ENCODE measurements at places on chromosomes 16 and 17. TPM values are rescaled to one million over a fixed set of nuclear protein-coding genes. Genes with fewer than 3 reads are reported as not detected.

DNA sequence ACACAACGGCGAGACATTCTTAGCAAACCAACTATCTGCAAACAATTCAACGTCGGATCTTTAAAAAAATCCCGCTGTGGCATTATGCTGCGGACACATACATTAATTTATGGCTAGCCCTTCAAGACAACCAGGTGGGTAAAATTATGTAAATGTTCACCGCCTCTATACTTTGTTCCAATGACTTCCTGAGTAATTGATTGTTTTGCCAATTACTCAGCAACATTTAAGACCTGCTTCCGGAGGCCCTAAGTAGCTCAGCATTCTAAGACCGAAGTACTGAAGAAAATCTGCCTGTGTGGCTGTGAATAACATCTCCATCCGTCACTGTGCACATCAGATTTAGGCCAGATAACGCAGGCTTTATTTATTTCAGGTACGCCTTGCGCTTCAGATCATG lies 23.3 kb downstream of the QPRT start:
- H3K27me3 ChIP-seq: no peaks in the 10 kb centered on the region
- peak overlapping the region; percentile 69 for H3K4me3 ChIP-seq
- peaks cover 6% of the 10 kb centered on the region for H3K36me3 ChIP-seq
- DNase-seq: no peak

DNA sequence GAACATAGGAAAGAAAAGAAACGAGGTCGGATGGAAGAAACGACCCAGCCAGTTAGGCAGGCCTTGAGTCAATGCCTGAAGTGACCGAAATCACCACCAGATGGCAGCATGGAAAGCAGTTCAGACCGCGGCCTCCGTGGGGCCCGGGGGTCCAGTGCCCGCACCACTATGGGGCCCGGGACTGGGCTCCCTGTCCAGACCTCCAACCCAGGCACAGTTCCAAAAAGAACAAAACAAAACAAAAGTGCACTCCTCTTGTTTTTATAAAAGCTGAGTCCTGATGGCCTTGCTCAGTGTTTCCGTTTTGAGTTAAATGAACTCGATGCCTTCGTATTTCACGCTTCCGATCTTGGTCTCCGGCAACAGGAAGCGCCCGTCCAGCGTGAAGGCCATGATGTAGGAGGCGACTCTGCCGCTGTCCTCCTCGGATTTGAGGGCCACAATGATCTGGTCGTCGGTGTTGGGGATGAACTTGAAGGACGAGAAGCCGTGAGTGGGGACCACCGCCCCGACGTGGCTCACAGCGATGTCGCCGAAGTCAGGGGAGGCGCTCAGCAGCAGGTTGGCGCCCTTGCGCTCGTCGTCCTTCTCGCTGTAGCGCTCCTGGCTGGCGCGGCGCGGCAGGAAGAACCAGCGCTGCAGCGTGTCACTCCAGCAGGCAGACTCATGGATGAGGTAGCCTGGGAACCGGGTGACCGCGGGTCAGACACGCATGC lies 13.7 kb upstream of the LGALS3BP start:
- H3K4me1 ChIP-seq: no peaks in the 10 kb centered on the region
- no peak overlapping the region for H3K4me3 ChIP-seq
- no peaks in the 10 kb centered on the region for H3K27me3 ChIP-seq
- H3K36me3 ChIP-seq: peaks cover 68% of the 10 kb centered on the region

DNA sequence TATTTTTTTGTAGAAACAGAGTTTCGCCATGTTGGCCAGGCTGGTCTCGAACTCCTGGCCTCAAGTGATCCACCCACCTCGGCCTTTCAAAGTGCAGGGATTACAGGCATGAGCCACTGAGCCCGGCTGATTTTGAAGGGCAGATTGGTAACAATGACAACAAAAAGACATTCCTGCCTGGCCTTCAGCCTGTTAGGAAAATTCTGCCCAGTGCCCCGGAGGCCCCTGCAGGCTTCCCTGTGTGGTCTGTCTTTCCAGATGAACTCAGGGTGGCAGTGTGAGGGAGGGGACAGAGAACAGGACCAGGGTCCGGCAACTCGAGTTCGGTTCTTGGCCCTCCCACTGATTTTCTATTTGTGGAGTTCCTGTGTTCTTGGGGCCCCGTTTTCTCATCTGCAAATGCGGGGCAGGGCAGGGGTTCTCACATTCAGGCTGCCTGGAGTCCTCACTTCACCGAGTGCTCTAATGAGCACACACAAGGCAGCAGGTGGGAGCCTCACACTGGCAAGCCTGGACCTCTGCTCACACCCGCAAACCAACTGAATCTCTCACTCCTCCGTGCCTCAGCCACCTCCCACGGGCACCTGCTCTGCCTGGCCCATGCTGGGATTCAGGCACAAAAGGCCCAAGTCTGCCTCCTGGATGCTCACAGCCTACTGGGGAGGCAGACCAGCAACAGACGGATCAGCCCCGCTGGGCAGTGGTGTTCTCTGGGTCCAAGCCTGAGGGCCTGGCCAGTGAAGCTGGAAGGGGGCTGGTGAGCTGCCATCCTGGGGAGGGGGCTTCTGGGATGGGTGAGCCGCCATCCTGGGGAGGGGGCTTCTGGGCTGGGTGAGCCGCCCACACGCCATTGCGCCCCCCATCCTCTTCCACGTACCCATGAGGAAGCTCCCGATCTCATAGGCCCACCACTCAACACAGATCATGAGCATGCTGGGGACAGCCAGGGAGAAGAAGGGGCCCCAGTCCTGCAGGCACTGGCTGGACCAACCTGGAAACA lies 10.3 kb downstream of the SLC47A2 start:
- no peaks in the 10 kb centered on the region for H3K27me3 ChIP-seq
- no peak overlapping the region for H3K27ac ChIP-seq
- DNase-seq: no peak
- no peaks in the 10 kb centered on the region for H3K4me1 ChIP-seq
- H3K4me3 ChIP-seq: no peak overlapping the region

- H3K36me3 ChIP-seq: no peaks in the 10 kb centered on the region
- H3K27me3 ChIP-seq: peaks cover 49% of the 10 kb centered on the region
- H3K4me1 ChIP-seq: peaks cover 24% of the 10 kb centered on the region
- DNase-seq: no peak
- H3K4me3 ChIP-seq: no peak overlapping the region
- no peak overlapping the region for H3K27ac ChIP-seq
These were observed 64.3 kb downstream of the PRMT7 start for GRCh38 chr16:68374961-68375660.

UTS2R gene
- 0.18 TPM for total RNA-seq

- H3K4me1 ChIP-seq: peaks cover 7% of the 10 kb centered on the region
- no peak for DNase-seq
- H3K4me3 ChIP-seq: no peak overlapping the region
- peaks cover 70% of the 10 kb centered on the region for H3K36me3 ChIP-seq
- H3K27ac ChIP-seq: peak overlapping the region; percentile 8
- no peaks in the 10 kb centered on the region for H3K27me3 ChIP-seq
These were observed 21.1 kb upstream of the SPATA32 start for GRCh38 chr17:45282683-45283644.

DNA sequence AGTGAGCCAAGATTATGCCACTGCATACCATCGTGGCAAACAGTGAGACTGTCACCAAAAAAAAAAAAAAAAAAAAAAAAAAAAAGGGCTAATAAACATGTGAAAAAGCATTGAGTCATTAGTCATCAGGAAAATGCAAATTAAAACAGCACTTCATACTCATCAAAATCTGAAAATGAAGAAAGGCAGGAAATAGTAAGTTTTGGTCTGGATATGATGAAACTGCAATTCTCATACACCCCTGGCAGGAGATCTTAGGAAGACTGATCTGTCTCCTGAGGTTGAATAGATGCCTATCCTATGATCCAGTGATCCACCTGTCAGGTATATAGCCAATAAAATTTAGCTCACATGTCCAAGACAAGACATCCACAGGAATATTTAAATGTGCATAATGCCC lies 212.7 kb downstream of the CPPED1 start:
- no peaks in the 10 kb centered on the region for H3K36me3 ChIP-seq
- H3K27me3 ChIP-seq: peaks cover 13% of the 10 kb centered on the region

GRCh38 chr17:5629128-5629527 lies 44.8 kb upstream of the NLRP1 start:
- no peaks in the 10 kb centered on the region for H3K36me3 ChIP-seq
- DNase-seq: no peak
- no peak overlapping the region for H3K4me3 ChIP-seq
- peaks cover 14% of the 10 kb centered on the region for H3K27me3 ChIP-seq
- H3K4me1 ChIP-seq: no peaks in the 10 kb centered on the region
- H3K27ac ChIP-seq: no peak overlapping the region

- no peaks in the 10 kb centered on the region for H3K27me3 ChIP-seq
- H3K27ac ChIP-seq: peak overlapping the region; percentile 76
- peaks cover 78% of the 10 kb centered on the region for H3K36me3 ChIP-seq
- peaks cover 71% of the 10 kb centered on the region for H3K4me1 ChIP-seq
- peak overlapping the region; percentile 54 for H3K4me3 ChIP-seq
- DNase-seq: no peak
These were observed 19.0 kb downstream of the SLC7A6 start for GRCh38 chr16:68283346-68283745.

DNA sequence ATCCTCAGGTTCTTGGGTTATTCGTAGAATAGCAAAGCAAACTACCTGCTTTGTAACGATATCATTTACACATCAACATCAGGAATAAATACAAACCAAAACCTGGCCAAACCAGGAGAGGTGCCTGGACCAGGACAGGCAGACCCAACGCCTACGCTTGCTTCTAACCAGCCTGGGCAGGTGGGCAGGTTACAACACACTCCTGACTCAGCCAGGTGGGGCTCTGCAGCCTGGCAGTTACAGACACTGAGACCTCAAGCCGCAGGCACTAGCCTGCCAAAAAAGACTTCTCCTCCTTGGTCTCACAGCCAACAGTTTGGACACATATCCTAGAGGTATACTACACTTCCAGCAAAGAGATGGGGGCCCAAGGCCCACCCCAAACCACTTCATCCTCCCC lies 14.0 kb downstream of the ANKRD11 start:
- H3K4me1 ChIP-seq: peaks cover 74% of the 10 kb centered on the region
- H3K36me3 ChIP-seq: peaks cover 20% of the 10 kb centered on the region
- H3K27me3 ChIP-seq: no peaks in the 10 kb centered on the region

GRCh38 chr17:48907713-48908046 lies 527 bp upstream of the UBE2Z start:
- H3K4me3 ChIP-seq: peak overlapping the region; percentile 87
- peaks cover 38% of the 10 kb centered on the region for H3K36me3 ChIP-seq
- H3K27ac ChIP-seq: peak overlapping the region; percentile 95
- peaks cover 35% of the 10 kb centered on the region for H3K4me1 ChIP-seq
- no peaks in the 10 kb centered on the region for H3K27me3 ChIP-seq

HOXB4 gene
- total RNA-seq: 3.0 TPM

DNA sequence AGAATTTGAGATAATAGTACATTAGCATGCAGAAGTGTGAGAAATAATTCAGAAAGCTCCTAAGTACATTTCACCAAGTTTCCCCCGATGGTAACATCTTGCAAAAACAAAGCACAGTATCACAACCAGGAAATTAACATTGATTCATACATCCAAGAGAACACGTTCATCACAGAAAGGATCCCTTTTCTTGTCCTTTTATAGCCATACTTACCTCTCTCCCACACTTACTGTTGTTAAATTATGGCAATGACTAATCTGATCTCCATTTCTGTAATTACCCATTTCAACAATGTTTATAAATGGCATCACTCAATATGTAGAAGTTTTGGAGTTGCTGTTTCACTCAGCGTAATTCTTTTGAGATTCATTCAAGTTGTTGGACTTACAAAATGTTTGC lies 1260.0 kb downstream of the CDH8 start:
- no peak for DNase-seq
- no peaks in the 10 kb centered on the region for H3K27me3 ChIP-seq
- no peaks in the 10 kb centered on the region for H3K4me1 ChIP-seq

DNA sequence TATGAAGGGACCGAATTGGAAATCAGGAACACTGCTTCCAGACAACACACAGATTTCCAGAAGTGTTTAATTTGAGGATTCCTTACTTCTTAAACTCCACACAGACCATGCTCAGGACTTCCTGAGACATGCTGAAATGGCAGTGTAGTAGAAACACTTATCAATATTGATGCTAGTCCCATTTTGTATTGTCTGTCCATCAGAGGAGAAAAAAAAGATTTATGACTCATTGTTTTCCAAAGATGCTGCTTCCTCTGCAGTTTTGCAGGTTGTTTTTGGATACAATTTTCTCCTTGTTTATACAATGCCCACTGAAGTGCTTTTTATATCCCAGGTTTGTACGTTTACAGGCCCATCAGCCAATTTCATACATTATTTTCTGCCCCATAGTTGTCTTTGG lies 68.3 kb upstream of the TANC2 start:
- no peak for DNase-seq
- H3K27me3 ChIP-seq: no peaks in the 10 kb centered on the region
- H3K4me1 ChIP-seq: peaks cover 4% of the 10 kb centered on the region

DNA sequence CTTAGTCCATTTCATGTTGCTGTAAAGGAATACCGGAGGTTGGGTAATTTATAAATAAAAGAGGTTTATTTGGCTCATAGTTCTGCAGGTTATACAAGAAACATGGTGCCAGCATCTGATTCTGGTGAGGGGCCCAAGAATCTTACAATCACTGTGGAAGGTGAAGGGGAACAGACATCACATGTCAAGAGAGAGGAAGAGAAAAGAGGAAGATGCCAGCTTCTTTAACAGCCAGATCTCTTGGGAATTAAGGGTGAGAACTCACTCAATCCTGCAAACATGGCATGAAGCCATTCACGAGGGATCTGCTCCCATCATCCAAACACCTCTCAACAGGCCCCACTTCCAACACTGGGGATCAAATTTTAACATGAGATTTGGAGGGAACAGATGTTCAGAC lies 49.5 kb downstream of the BMERB1 start:
- H3K36me3 ChIP-seq: peaks cover 10% of the 10 kb centered on the region
- DNase-seq: no peak
- H3K27me3 ChIP-seq: no peaks in the 10 kb centered on the region
- peaks cover 24% of the 10 kb centered on the region for H3K4me1 ChIP-seq
- H3K4me3 ChIP-seq: no peak overlapping the region

DNA sequence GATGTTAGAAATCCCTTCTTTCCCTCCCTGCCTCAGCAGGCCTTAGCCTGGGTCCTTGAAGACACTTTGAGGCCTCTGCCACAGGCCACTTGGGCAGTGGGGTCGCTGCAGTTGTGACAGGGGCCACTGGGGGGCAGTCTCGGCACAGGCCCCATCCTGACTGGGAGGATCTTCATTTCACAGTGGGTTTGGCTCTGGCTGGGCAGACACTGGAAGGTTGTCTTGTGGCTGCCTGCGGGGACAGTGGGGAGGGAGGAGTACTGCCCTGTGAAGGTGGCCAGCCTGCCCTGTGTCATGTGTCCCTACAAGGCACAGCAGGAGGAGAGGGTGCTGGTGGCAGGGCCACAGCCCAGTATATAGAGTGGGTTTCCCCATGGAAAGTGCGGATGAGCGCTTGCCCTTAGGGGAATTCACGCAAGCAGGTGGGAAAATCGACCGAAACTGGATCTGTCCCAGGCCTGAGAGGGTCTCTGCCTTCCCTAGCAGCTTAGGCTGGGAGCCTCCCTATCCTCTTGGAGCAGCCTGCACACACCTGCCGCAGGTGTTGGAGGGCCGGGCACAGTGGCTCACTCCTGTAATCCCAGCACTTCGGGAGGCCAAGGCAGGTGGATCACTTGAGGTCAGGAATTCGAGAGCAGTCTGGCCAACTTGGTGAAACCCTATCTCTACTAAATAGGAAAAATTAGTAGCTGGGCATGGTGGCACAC lies 28.8 kb downstream of the GINS2 start:
- peaks cover 46% of the 10 kb centered on the region for H3K36me3 ChIP-seq
- no peaks in the 10 kb centered on the region for H3K4me1 ChIP-seq

HOXB2 gene
- total RNA-seq: 22.2 TPM

GRCh38 chr16:55577887-55578286 lies 11.4 kb downstream of the CAPNS2 start:
- no peak for DNase-seq
- H3K27ac ChIP-seq: no peak overlapping the region
- H3K4me3 ChIP-seq: no peak overlapping the region
- H3K27me3 ChIP-seq: peaks cover 2% of the 10 kb centered on the region
- H3K4me1 ChIP-seq: no peaks in the 10 kb centered on the region
- H3K36me3 ChIP-seq: no peaks in the 10 kb centered on the region

All from activated T-helper 2 cell treated with anti-CD3 and anti-CD28 coated beads, Interferon-gamma antibody, Interleukin-2, Interleukin-4, amounts not matched to agents 10 μg/mL and 5 μg/mL and 100 μg/mL, durations not matched to agents 14 hours and 24 hours and 36 hours (primary cell).